Activated T-helper 1 cell treated with Interleukin-2 at 50 U/mL for 16 hours (primary cell): ENCODE measurements at places on chromosomes 1 and 21.

DNA sequence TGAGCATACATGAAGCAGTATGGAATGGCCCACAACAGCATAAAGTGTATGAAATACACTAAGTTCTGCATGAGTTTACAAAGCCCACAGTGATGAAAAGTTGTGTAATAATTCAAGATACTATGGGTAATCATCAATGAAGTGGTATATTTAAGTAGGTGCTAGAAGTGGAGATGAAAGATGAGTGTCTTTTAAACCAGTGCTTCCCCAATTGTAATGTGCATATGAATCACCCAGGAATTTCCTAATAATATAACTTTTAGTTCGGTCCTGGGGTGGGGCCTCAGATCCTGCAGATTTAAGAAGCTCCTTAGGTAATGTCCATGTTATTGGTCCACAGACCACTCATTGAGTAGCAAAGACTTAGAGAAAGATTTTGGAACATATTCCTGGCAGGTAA is 184.9 kb downstream of the DUSP10 start:
- DNase-seq, result no peak

GRCh38 chr1:30191154-30191702 is 532.2 kb downstream of the MATN1 start:
- no peak for DNase-seq

DNA sequence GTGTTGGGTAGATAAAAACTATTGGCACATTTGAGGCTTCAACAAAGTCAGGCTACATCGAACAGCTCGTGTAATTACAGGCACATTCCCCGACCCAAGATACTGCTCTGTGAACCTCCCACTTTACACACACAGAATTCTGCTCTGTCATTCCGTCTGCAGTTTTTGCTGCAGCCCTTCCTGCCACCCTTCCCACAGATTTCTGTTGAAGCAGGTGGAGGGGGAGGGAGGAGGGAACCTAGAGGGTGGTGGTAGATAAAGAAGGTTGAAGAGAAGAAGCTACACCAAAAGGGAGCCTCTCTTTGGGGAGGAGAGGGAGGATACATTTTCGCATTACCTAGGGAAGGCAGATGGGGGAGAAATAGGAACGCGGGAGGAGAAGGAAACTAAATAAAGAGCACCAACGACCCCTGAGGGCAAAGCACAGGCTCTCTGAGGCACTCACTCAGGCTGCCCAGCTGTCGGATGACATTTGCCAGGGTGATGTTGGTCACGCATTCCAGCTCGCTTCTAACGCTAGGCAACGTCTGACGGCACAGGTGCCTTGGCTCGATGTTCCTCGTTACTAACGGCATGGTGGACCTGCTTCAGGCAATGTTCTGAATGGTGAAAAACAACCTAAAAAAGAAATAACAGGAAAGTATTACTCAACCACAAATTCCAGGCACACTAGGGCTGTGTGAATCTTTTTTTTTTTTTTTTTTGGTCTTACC is 36.0 kb downstream of the GPR3 start:
- DNase-seq, result no peak

DNA sequence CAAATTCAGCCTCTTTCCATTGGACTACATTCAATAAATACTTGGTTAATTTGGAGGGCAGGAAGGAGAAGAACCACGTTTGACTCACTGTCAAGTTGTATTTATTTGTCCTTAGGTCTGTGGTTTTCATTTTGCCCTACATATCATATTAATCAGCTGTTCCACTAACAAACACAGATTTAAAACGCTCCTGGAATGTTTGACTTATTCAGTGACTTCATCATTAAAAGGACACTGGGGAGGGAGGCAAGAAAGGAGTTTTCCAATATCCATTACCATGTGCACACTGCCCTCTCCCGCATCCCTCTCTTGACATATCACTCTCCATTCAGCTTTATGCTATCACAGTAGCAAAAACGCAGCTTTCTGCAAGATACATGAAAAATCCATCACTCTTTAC is 98.2 kb upstream of the C1orf87 start:
- no peak for DNase-seq

DNA sequence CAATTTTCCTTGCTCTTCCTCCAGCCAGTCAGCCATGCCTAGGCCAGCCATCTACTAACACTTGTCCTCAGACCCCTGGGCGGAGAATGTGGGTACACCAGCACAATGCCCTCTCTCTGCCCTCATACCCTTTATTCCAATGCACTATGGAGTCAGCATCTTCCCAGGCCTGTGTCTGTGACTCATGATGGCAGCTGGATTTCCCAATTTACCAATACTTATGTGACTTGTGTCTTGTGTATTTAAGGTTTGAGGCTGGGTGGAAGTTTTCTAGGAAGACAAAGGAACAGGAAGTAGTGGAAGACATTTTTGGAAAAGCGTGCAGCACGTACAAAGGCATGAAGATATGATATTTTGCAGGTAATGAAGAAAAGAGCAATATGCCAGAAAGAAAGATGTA is 114.3 kb downstream of the NMNAT2 start:
- no peak for DNase-seq

- DNase-seq, result no peak
Measured at GRCh38 chr21:41987310-41987709, 22.9 kb downstream of the ZBTB21 start.

- no peak for DNase-seq
Measured at GRCh38 chr1:10195570-10195969, 14.8 kb upstream of the KIF1B start.

DNA sequence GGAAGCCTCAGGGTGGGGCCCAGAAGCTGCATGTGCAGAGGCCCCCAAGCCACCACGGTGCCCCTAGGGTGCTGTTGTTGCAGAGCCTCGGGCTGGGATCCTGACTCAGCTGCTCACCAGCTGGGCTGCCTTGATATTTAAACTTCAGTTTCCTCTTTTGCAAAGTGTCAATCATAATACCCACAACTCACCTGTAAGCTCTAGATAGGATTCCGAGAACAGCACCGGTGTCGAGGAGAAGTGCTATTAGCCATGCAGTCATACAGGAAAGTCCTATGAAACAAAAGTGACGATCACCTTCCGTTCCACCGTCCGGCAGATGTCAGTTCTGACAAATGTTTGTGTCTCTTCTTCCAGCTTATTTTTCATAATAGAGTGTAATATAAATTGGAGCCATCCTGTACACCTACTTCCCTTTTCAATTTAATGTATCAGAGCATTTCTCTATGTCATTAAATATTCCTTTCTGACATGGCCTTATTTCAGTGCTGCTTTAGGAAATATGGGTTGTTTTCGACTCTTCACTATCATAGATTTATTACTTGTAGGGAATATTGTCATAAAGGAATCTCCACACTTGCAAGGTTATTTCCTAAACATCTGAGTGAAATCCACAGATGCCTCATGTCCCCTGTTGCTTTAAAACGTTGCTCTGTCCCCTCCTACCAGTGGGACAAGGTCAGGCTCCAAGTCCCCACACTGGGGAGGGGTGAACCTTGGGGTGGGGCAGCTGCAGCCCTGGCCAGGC is 100.8 kb downstream of the SIK1 start:
- DNase-seq, result no peak

GRCh38 chr1:160158031-160158430 is 6.6 kb downstream of the ATP1A4 start:
- DNase-seq, result no peak

DNA sequence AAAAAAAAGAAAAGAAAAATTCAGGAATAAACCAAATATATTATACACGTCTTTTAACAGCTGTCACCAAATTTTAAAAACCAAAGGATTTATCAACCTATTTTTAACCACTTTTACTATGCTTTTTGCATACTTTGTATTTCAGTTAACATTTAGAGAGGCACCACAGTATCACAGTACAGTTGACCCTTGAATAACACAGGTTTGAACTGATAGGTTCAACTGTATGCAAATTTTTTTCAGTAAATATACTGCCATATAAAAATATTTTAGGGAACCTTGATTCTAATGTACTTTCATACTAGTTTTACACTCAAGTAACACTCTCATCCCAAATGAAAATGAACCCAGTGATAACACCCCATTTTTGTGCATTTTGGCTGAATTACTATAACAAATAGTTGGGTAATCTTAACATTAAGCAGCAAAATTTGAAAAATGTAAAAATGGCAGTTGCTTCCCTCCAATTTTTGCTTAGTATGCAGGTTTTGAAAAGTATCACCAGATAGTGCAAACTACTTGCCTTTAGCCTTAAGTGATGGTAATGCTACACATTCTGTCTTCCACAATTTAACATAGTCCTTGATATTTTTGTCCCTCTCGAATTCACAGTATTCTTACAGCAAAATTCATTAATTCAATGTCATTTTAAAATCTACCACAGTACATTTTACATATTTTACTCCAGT is 10.8 kb upstream of the ADCY10 start:
- no peak for DNase-seq
